Prostate gland (tissue), 2 donors: ENCODE measurements at places on chromosomes 3 and 15. TPM values are rescaled to one million over a fixed set of nuclear protein-coding genes. Genes with fewer than 3 reads are reported as not detected.

ATP13A4 gene
- 2.0 TPM for total RNA-seq

MAPKAPK3 gene
- 52.3 TPM for total RNA-seq

- no peak for DNase-seq
These were observed 293.3 kb downstream of the C3orf38 start for GRCh38 chr3:88443066-88443465.

GRCh38 chr3:175865724-175866123, 1006.6 kb downstream of the NAALADL2 start:
- no peak for DNase-seq

DNA sequence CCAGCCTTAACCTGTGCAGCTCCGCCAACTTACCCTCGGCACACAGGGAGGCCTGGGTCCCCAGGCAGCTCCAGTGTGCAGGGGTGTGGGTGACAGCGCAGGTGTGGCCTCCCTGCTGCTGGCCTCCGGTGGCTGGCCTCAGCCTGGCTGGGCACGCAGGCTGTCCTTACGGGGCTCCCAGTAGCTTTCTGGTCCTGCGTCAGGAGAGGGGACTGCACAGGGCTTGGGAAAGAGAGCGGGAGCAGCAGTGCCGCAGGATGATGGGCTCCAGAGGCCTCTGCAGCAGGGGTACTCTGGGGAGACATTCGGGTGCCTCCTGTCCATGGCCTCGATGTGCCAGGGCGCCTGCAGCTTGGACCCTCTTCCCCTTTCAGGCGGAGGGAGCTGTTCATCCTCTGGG, 9.4 kb downstream of the APBA2 start:
- DNase-seq, result no peak

- no peak for DNase-seq
These were observed 99.4 kb downstream of the DTWD1 start for GRCh38 chr15:49720261-49720660.

- DNase-seq, result no peak
These were observed 5.3 kb downstream of the DLL4 start for GRCh38 chr15:40934457-40934856.

DNA sequence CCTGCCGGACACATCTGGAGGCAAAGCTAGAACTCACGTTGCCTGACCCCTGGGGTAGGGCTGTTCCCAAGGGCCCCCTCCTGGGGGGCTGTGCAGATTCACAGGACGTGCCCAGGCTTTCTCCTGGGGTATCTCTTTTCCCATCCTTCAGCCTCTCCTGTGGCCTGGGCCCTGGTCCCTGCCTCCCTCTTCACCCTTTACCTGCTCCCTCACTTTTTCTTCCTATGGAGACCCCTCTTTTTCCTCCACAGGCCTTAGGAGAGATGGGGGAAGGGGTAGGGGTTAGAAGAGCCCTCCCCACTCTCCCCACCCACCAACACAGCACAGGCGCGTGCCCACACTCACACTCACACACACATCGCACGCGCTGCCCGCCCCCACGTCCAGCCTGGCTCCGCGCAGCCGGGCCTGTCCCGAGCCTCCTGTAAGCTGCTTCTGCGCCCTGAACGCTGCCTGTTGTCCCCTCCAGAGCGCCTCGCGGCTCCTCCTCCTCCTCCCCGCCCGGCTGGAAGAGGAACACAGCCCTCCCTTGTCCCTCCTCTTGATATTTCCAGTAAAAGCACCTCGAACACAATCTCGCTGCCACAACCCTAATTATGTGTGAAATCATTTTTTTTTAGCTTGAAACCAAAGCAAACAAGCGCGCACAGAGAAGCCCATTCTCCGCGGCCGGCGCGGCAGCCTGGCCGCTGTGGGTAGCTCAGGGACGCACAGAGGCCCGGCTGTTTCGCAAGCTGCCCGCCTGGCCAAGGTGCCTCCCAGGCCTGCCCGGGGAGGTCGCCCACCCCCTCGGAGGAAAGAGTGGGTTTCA, 33.9 kb upstream of the ACAN start:
- DNase-seq, result no peak

GRCh38 chr15:25737218-25737643, 125.9 kb downstream of the ATP10A start:
- no peak for DNase-seq

DNA sequence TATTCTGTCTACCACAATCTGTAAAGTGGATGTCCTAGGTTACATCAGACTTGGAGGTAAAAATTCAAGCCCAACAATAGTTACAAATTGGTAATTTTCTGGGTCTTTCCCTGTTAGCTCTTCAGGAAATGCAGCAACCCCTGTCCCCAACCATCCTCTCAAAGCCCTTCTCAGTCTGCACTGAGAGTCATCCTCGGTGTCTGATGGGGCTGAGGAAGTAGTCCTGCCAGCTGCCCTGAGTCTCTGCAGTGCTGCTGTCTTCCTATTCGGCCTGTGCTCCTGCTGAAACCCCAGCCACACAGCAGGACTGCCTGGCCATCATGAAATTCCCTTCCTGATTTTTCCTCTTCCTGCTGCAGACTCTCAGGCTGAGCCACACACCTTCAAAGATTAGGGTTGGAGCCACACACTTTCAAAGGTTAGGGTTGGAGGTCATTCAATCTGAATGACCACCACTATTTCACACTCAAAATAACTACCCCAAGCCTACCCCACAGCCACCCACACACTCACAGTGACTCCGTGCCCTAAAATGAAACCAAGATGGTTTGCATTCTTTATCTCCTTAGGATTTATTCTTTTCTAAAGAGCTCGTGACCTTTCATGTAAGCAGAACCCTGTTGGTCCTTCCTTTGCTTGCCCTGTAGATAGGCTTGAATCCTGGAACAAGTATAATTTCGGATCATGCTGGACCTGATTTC, 17.6 kb downstream of the TRIM42 start:
- no peak for DNase-seq
